Left renal cortex interstitium (tissue), 4 donors: ENCODE measurements at places on chromosomes 7 and 10. TPM values are rescaled to one million over a fixed set of nuclear protein-coding genes. Genes with fewer than 3 reads are reported as not detected.

MSMB gene
- not detected for polyA plus RNA-seq

RSPH10B gene
- polyA plus RNA-seq = 0.21 TPM

GHRHR gene
- polyA plus RNA-seq = not detected

DNA sequence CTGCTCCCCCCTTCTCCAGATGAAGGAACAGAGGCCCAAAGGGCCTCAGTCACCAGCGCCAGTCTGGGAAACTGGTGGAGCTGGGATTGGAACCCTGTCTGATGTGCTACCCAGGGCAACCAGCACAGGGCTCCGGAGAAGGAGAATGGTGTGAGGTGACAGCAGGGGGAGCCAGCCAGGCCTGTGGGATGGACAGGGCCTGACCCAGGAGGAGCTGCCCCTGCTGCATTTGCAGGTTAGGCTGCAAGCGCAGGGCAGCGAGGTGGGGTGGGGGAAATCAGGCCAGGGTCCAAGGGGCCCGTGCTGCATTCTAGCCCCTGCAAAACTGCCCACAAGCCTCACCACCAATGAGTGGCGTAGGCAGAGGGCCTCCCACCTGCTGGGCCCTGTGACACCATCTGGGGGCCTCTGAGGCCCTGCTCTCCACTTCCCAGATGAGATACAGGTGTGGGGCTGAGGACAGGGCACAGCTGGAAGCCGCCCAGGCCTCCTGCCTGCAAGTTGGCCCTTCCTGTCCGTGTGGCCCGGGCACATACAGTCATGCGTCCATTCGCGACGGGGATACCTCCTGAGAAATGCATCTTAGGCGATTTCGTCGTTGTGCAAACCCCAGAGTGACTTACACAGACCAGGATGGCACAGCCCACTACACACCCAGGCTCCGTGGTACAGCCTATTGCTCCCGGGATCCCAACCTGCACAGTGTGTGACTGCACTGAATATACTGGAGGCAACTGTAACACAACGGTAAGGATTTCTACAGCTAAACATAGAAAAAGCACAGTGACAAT, 45.3 kb downstream of the RASGEF1A start:
- no peak for DNase-seq

DNA sequence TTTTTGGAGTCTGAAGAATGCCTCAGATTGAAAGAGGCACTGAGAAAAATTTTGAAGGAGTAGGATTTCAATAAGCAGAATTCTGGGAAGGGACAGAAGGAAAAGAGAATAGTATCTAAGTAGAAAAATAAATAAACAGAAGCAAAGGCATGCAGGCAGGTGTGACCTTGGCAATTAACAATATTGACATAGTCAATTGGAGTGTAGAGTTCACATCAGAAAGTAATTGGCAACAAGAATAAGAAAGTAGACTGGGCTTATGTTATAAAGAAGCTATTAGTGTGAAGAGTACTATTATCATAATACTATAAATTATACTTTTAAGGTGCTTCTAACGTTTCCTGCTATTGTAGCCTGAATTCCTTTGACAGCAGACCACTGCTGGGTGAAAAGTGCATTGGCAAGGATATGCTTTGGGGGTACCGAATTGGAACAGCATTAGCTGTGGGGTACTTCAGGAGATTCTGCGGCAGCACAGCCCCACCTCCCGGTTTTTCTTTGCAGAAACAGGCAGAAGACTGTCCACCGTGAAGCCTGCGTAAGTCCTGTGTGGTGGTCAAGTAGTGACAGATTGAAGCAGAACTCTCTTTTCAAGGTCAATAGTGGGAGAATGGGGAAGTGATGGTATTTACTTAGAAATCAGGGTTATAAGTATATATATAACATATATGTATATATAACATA, 357.0 kb downstream of the THSD7A start:
- no peak for DNase-seq

GRCh38 chr7:460374-461116, 59.1 kb downstream of the PDGFA start:
- DNase-seq = no peak

DNA sequence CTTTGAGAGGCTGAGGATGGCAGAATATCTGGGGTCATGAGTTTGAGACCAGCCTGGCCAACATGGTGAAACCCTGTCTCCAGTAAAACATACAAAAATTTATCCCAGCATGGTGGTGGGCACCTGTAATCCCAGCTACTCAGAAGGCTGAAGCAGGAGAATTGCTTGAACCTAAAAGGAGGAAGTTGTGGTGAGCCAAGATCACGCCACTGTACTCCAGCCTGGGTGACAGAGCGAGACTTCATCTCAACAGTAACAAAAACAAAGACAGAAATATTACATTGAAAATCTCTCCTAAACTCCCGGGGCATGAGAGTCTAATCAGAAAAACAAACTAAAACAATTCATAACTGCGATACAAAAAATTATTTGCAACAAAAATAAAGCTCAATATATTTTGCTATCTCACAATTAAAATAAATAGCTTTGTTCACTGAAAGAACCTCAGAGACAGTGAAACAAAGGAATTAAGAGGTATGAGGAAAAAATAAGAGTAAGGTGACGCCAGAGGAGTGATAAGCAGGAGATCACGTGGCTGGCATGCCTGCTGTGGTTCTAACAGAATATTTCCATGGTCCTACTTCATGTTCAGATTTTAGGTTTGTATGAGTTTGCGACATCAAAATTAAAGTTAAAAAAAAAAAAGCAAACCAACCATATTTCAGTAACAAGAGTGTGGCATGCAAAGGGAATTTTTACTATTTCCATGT, 527.7 kb upstream of the POM121L12 start:
- DNase-seq = no peak

DNA sequence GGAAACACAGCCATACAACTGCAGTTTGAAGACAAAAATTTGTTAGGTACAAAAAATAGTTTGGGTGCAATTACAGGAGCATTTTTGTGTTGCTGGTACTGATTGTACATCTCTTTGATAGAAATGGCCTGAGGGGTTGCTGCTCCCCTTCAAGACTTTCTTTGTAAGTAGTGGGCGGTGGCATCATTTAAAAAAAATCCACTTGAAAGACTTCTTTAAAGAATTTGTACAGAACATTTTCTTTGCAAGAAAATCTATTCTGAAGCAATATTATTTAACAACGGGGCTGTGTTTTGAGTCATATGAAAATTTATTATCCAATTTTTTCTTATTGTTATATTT, 144.1 kb upstream of the CAV2 start:
- DNase-seq = no peak

GRCh38 chr7:39338716-39339115, 227.5 kb upstream of the YAE1 start:
- no peak for DNase-seq

- DNase-seq = no peak
Observed at GRCh38 chr7:51059504-51060142, 257.0 kb downstream of the COBL start.

- DNase-seq = no peak
Observed at GRCh38 chr10:70617798-70618568, 15.4 kb upstream of the PRF1 start.

- no peak for DNase-seq
Observed at GRCh38 chr7:128939861-128940410, 2.2 kb downstream of the IRF5 start.

DNA sequence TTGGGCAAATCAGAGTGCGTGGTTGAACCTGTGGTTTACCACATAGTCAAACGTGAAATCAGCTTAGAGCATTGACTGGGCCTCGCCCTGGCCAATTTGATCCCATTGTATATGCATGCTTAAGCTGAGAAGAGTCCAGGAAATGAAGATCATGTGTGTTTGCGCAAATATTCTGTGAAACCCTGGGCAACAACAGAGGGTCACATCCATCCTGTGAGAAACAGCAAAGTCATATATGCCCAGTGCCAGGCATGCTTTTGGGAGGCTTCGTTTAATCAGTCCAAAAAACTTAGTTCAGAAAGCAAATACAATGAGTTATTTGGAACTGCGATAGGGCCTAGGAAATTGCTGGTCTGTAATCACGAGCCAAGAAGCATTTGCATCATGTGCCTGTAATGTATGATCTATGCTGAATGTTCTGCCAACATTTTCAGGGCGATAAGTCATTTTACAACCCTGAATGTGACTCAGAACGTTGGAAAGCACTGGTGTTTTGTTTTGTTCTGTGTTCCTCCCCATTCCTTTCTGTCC, 412.1 kb upstream of the CELF2 start:
- DNase-seq = no peak

DNA sequence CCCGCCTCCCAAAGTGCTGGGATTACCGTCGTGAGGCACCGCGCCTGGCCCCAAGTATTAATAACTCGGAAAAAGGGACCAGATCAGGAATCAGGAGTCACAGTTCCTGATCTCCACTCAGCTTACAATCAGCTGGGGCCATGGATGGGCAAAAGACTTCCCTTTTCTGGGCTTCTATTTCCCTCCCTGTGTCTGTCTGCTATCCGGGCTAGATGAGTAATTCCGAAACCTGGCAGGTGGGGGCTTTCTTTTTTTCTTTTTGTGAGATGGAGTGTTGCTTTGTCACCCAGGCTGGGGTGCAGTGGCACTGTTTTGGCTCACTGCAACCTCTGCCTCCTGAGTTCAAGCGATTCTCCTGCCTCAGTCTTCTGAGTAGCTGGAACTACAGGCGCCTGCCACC, 11.6 kb downstream of the RPS24 start:
- no peak for DNase-seq
